Right renal cortex interstitium (tissue), 3 donors: ENCODE measurements at places on chromosomes 3 and 15.
A peak's percentile ranks its signal among the peaks of the same experiment; 100 is the strongest.

- DNase-seq, result no peak
These were observed 98.5 kb upstream of the SLC2A2 start for GRCh38 chr3:171125010-171125409.

DNA sequence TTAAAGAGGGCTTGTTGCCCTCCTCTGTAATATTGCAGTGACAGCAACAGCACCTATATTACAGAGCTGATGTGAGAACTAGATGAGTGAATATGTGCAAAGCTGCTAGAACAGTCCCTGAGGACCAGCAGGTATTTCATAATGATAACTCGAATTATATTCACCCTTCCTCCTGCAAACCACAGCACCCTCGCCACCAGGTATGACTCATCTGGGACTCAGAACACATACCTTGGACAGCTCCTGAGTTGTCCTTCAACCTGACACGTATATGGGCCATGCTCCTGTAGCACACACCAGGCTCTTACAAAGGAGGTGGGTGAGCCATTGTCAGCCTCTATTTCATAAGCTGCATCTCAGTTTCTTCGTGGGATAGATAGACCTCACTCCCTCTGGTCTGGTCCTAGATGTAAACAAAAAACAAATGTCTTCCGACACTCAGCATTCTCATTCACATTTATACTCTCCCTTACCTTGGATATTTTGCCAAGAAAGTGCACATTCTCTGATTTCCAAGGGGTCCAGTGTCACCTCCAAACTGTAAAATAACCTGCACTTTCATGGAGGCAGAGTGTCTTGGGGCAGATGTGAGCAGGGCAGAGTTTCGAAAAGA is 124.5 kb downstream of the TLE3 start:
- peak; percentile 23 for DNase-seq

- DNase-seq, result no peak
These were observed 56.9 kb upstream of the MEF2A start for GRCh38 chr15:99508852-99509251.

- DNase-seq, result no peak
These were observed 21.0 kb upstream of the NFKBIZ start for GRCh38 chr3:101828276-101828675.

DNA sequence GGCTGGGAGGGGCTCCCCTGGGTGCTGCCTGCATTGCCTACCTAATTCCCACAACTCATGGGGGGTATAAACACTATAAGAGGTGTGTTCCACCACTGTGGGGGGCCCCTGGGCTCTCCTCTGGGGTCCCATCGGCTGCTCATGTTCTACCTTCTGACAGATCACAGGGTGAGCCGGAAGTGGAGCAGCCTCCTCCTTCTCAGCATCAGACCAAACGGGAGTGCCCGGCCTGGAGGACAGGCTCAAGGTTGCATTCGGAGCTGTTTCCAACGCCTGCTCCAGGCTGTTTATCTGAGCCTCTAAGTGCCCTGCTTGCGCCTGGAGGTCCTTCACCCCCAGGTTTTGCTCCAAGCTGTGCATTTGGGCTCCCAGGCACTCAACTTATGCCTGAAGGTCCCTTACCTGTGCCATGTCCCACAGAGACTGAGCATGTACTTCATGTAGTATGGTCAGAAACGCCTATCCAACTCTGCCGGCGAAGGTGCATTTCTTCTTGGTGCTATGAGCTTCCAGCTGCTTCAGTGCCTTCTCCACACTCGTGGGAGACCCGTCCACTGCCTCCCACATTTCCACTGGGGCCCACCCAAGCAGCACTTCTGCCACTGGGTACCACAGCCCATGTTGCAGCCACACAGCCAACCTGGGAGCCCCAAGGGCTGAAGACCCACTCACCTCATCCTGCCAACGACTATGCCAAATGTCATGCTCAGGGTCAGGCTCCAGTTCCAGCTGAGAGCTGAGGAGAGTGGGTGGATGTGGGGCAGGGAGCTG is 232.1 kb downstream of the IGSF11 start:
- no peak for DNase-seq

GRCh38 chr15:51341366-51342226 is at the start of gene GLDN:
GLDN (plus strand) TSS chr15:51341655; CDS start chr15:51341685, 30 bp downstream.
- no peak for DNase-seq

GRCh38 chr15:83472151-83472550 is 25.0 kb downstream of the SH3GL3 start:
- no peak for DNase-seq

DNA sequence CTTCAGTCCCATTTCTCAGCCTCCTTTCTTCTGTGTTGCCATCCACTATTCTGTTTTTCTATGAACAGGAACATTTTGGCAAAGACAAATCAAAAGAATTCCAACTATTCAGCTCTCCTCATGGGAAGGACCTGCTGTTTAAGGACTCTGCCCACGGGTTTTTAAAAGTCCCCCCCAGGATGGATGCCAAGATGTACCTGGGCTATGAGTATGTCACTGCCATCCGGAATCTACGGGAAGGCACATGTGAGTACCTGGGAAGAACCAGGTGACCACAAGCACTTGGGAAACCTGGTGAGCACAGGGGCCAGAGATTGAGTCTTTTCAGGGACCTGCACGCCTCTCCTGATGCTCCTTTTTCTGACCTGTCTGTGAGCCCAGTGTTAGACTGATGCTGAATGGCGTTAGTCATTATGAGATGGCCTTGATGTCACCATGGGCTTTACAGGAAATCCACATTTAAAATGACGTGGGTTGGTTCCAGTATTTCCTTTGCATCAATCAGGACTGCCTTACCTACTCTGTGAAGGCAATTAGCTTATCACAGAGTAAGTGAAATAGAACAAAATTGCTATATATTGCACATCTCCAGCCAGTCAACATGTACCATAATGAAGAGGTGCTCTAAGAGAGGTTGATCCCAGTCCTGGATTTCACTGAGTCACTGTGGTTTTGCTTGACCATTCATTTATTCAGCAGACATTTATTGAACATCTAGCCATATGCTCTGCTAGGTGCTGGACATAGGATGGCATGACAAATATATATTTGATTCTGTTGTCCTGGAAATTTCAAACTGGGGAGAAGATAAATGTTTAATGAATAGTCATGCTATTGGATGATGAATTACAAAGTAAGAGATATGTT is 11.7 kb downstream of the TF start:
- no peak for DNase-seq

DNA sequence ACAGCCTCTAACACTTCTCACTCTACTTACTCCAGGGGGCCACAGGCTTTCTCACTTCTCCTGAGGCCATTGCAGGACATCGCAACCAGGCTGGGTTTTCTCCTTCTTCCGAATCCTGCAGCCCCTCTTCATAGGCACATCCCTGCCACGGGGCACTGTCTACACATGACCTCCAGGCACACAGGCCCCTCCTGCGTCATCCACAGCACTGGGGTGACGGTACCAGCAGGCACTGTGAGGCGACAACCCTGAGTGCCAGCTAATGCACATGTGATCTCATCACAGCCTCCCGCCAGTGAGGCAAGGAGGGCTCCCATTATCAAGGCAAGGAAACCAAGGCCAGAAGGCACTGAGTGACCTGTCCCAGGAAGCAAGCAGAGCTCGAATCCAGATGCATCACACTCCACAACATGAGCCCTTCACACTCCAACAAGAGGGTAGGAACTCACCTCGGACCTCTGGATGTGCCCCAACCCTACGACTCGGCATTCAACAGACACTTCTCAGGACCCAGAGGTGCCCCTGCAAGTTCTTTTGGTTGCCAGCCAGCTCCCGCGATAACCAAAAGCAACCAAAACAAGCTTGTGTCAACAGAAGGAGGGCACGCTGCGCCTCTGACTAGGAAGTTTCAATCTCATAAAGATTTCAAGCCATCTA is 16.7 kb downstream of the FAM174B start:
- DNase-seq, result no peak

DNA sequence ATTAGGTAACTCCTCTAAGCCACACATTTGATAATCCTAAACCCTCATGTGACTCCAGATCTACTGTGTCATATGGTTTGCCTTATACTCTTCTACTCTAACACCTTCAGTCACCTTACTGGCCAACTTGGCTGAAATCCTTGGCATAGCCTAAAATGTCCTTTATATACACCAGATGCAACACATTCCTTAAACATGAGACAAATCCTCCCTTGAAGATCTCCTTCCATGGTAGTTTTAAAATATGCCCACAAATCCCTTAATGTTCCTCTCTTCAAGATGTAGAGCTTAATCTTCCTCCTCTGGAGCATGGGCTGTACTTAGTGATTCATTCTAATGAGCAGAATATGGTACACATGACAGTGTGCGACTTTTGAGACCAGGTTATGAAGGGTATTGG is 238.9 kb downstream of the SUCLG2 start:
- DNase-seq, result no peak

- DNase-seq, result no peak
These were observed 100.7 kb downstream of the RBMS3 start for GRCh38 chr3:29381595-29381994.

- DNase-seq, result no peak
These were observed 270.2 kb upstream of the TOPAZ1 start for GRCh38 chr3:43971486-43971885.

DNA sequence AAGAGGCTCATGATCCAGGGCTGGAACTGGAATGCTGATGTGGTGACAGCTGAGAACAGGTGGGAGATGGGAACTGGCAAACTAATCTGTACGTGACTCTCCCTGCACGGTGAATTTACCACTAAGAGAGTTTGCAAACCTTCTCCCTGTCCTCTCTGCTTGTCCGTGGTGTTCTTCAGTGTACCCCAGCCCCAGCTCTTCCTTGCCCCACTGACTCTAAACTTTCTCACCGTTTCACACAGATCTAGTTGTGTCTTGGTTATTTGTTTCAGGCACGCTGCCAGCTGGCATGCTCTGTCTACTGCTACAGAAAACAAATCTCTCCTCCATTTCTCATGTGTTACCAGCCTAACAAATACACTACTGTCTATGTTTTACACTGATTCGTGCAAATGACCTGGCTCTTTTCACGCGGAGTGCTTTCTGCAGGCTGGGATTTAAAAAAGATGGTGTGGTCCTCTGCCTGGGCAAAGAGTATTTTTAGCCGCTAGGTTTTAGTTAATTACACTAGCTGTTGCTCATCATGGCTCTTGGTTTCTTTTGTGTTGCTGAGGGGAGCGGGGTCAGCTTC is 192.7 kb upstream of the LRIG1 start:
- DNase-seq, result peak; percentile 27

- DNase-seq, result no peak
These were observed 10.3 kb downstream of the PDZRN3 start for GRCh38 chr3:73614419-73614818.

GRCh38 chr3:170354760-170355159 is 2.8 kb upstream of the SKIL start:
- DNase-seq, result no peak

GRCh38 chr3:112531358-112531781 is 30.4 kb downstream of the ATG3 start:
- no peak for DNase-seq

DNA sequence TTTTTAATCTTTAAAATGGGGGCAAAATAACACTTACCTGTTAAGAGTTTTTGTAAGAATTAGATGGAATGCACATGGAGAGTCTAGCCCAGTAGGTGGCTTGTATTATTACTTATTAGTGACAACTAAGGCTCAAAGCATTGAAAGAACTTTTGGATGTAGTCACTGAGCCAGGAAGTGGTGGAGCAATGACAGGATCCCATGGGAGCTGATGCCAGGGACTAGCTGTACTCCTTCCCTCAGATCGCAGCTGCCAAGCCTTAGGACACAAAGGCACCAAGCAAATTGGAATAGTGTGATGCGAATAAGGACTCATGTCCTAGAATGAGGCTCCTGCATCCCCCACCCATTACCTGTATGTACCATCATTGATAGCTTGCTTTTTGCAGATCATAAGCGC is 370.4 kb upstream of the RGMA start:
- no peak for DNase-seq
